ENCODE measurements at places on chromosomes 1 and 21.

DNA sequence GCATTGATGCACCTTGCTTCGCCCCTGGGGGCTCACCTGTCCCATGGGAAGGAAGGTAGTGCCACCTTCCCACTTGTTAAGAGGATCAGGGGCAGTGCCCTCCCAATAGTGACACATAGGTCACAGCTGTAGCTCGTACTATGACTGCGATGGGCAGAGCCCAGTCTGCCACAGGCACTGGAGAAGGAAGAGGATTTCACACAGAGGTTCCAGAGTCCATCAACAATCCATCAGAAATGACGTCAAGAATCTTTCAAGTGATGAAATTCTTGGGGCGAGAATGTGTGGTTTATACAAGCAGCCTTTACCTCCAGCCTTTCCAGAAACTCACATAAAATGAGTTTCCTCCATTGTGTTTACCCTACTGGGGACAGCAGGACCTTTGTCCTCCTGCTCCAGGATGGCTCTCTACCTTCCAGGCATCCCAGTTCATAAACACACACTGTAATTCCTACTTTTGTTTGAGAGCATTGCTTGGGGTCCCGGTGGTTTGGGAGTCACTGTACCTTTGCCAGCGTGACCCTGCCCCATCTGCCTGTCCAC is 260.6 kb upstream of the VAMP3 start:
- DNase-seq: no peak

- DNase-seq: no peak
These were observed 72.3 kb downstream of the RUSC1 start for GRCh38 chr1:155392898-155393411.

DNA sequence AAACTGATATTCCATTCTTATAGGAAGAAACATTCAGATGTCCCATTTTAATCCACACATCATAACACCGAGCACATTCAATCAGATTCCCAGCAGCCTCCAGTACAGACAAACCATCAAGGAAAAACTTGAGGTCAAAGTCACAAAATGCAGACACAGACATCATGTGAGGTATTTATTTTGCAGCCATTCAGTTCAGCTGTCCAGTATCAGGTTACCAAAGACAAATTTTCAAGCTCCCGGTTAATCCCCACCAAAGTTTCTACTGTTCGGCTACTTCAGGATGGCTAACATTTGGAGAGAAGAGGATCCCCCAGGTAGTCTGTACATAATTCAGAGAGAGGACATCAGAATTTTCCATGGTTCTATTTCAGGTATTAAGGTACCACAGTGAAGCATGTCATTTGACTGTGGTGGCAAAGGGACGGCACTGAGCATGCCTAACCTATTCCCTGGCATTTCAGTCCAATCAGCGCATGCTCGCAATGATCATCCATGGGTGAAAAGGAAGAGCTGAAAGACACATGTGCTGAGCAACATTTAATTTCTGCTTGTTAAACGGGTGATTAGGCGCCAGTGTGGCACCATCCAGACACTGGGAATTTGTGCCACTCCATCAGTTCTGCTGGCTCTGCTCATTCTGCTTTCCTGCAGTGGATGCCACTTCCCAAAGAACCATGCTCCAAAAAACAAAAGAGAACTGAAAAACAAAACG is 13.6 kb upstream of the NDC1 start:
- no peak for DNase-seq

DNA sequence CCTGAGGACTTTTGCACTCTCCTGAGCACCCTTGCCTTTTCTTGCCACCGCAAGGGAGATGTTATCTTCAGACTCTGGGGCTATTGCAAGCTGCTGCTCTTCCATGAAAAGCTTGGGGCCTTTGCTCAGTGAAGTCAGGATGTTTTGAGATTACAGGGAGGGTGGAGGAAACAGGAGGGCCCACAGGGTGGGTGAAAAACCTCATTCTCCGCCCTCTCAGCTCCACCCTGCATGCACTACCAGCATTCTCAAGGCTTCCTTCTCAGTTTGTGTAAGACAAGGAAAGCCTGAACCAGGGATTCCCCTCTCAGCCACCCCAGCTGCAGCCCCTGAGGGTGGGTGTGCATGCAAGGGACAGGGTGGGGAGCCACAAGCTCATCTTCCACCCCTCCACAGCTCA is 25.8 kb upstream of the ZNF648 start:
- no peak for DNase-seq

DNA sequence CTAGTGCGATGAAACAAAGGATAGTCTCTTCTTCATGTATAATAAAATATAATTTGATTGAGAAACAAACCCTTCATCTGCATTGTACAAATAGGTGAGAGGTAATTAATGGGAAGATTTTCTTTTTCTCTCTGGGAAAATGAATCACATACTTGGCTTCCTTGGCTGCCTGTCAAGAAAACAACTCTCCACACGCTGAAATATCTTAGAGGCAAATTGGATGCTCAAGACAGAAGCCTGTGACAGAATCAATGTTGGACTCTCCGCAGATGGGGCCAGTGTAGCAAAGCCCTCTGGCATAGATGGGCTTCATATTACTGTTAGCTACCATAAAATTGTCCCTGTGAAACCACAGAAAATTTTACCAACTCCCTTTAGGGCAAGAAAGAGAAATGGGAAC is 186.6 kb downstream of the GRIK1 start:
- no peak for DNase-seq

DNA sequence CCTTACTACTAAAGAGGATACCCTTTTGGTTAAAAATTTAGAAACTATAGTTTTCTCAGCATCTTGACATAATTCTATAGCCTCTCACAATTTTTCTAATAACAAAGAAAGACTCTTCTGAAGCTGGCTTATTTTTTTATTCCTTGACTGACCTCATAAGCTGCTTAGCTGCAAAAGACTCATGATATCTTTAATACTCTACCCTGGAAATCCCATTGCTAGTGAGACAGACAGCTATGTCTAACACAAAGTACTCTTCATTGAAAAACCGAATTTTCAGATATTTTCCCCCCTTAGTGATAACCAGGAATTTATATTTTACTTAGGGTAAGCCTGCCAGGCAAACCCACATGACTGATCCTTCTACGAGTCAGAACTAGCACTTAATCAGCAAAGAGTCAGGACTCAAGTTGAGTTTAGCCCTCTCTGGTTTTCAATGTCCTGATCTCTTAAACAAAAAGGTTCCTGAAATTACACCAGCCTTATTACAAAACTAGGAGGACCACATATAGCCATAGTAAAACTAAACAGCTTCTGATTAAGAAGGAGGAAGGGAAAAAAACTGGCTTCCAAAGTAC is 56.9 kb downstream of the ENAH start:
- DNase-seq: no peak

- DNase-seq: no peak
These were observed 18.1 kb upstream of the ETS2 start for GRCh38 chr21:38787461-38788274.

- DNase-seq: no peak
These were observed 18.5 kb upstream of the EPHA2 start for GRCh38 chr1:16174261-16174868.

DNA sequence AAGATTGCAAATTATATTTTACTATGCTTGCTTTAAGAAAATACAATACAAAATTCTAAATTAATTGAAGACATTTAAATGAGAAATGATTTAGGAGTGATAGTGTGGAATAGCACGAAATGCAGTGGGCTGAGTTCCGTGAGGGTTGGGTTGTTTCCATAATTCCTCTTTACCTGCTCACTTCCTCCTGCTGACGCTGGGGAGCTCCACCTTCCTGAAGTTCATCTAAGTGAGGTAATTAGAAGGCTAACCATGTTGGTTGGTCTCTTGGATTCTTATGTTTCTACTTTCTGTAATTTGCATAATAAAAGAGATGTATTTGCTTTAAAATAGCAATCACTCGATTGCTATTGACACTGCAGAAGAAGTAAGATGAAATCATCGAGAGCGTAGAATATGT is 4.7 kb downstream of the OR14I1 start:
- DNase-seq: no peak

GRCh38 chr1:97986041-97987005 is 65.5 kb upstream of the DPYD start:
- no peak for DNase-seq

DNA sequence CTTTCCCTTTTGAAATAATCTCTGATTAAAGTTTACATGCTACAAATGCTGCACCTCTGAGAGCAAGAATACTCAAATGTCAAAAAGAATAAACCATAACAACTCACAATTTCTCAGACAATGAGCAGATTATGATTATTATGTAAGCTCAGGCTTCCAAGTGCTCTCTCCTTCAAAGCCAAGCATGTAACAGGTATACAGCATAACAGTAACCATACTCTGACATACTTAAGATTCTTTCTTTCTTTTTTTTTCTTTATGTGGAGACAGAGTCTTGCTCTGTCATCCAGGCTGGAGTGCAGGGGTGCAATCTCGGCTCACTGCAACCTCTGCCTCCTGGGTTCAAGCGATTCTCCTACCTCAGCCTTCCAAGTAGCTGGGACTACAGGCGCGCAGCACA is 155.4 kb downstream of the EIF4G3 start:
- no peak for DNase-seq

- no peak for DNase-seq
These were observed 43.1 kb downstream of the SKI start for GRCh38 chr1:2271211-2271721.

DNA sequence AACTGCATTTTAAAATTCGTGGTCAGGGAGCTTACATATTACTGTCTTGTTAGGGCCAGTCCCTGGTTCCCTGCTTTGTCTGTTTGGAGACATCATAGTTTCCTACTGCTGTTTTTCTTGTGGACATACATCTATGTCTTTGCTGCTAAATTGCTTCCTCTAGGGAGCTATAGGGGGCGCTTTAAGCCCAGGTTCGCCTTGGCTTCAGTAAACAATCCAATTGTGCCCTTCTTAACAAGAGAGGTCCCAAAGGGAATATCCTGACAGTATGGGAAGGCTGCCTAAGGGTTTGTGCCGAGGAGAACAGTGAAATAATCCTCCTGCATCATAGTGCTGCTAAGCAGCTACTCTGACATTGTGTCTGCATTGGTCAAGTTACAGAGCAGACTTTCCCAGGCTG is 112.5 kb downstream of the USH2A start:
- DNase-seq: peak; percentile 77

- DNase-seq: no peak
These were observed 3.8 kb upstream of the HPCAL4 start for GRCh38 chr1:39695016-39695415.

DNA sequence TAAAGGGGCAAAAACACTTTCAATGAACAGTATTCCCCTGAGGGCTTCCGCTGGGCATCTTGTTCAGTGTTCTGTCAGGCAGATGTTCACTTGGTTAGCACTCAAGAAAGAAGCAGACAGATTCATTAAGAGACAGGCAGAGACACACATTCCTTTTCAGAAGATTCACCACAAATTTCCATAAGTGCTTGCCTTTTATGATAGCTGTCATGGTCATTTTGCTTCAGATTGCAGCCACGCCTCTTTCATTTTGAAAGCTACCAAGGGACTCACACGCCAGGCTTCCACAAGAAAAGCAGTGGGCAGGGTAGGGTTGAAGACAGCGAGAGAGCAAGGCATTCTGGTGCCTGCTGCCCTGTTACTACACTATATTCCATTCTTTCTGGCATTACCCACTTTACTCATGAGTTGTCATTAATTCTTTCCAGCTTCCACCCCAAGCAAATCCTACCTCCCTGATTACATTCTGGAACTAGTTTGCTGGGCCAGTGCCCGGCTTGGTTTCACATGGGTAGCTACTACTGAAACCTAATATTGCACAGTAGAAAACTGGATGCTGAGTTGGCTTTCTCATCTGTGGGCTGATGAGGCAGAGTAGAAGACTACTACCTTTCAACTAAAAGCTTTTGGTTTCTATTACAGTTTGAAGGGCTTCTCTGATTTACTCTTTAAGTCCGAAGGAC is 91.2 kb upstream of the COL24A1 start:
- no peak for DNase-seq

GRCh38 chr1:84365225-84366221 is 32.8 kb upstream of the DNASE2B start:
- DNase-seq: no peak

- DNase-seq: no peak
These were observed 44.5 kb upstream of the TNR start for GRCh38 chr1:175787881-175788280.
